ENCODE measurements at places on chromosomes 11 and 22.

DNA sequence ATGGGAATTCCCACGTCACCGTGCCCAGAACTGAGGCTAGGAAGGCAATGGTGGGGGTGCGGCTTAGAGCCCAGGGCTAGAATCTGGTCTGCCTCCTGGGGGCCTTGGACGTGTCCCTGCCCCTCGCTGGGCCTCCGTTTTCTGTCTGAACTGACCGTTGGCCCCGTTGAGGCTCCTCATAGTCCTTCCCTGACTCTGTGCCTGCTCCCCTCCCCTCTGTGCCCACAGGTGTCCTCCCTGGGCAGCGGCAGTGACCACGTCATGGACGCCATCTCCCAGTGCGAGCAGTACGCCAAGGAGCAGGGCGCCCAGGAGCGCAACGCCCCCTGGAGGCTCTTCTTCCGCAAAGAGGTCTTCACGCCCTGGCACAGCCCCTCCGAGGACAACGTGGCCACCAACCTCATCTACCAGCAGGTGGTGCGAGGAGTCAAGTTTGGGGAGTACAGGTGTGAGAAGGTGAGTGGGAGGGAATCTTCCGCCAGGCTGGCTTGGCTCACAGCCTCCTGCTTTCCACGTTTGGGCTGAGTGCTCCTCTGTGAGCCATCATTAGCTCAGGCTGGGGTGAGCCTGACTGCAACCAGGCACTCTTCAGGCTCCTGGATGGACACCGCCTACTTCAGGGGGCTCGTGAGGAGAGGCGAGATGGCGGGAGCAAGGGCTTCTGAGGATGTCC lies 63.9 kb downstream of the MYO7A start:
- no peak for DNase-seq

DNA sequence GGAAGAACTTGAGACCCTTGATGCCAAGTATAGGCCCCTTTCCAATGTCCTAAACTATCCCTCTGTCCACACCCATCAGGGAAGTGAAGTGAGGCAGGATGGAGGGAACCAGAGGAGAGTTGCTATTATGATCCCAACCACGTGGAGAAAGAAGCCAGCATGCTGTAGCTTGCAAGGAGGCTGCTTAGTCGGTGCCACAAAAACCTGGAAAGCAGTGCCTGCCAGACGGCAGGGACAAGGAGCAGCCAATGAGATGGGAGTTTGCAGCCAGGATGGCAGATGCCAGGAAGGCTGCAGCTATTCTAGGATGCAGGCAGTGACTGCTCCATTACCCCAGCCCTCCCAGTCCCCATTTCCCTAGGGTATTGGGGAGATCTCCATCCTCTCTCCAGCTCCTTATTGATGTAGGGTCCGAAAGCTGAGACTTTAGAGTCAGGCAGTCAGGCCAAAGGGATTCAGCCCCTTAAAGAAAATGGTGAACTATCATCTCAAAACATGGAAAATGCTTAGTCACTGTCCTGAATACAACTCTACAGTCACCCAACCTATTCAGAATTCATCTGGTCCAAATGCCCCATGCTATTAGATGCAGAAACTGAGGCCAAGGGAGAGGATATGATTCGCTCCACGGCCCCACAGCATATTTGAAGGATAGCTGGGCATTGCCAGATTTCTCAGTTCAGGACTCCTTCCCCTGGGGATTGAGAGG lies 18.4 kb upstream of the LRRC55 start:
- no peak for DNase-seq

DNA sequence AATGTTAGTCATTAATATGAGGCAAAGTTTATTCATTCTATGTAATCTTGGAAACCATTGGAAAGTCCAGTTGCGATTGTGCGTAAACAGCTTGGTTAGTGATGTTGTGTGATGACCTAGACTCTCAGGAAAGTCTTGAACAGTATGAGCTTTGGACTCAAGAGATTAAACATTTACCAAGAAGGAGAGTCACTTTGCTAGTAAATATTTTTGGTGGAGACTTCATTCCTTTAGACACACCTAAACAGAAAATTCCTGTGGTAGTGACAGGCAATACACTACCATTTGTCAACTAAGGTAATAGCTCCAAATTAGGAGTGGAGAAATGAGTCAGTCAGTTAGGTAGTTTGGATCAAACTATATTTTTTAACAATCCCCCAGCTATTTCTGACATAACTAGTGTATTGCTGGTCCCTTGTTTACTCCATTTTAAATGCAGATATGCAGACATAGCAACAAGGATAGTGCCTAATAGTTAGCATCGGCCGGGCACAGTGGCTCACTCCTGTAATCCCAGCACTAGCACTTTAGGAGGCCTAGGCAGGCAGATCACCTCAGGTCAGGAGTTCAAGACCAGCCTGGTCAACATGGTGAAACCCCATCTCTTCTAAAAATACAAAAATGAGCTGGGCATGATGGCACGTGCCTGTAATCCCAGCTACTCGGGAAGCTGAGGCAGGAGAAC lies 89.3 kb downstream of the ARHGAP42 start:
- DNase-seq, result no peak

DNA sequence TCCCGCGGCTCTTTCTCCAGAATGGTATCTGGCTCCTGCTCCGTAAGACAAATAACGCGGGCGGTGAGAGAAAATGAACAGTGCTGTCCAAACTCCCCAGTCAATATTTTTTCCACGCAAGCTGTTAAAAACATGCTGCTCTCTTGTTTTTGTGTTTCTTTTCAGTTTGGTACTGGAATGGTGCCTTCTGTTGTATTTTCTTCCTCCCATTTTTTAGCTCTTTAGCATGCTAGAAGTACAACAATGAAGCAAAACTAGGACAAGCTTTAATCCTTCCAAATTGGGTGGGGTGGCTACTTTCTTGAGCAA lies 599 bp upstream of the PPP2R1B start:
- DNase-seq, result no peak

DNA sequence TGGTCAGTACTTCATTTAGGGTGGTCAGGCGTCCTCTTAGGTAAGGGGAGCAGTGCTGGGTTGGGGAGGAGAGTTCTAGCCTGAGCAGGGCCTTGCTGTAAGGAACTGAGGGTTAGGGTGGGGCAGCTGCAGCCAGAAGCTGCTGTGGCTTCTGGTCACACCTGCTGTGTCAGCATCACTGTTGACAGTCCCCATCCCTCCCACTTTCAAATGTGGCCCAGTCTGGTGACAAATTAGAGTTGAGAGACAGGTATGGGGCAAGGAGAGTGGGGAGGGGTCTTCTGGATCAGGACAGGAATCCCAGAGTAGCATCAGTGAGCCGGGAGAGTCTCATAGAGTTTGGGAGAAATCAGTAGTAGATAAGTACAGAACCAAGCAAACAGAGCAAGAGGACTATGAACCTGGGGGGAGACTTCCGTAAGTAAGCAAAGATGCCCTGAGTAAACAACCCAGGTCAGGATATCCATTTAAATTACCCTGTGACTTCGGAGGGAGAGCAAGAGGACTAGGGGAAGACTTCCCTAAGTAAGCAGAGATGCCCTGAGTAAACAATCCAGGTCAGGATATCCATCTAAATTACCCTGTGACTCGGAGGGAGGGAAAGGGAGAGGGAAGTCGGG lies 53.7 kb downstream of the PPP6R2 start:
- DNase-seq, result no peak

GRCh38 chr11:69819541-69820070 lies 390 bp upstream of the FGF3 start:
- no peak for DNase-seq

DNA sequence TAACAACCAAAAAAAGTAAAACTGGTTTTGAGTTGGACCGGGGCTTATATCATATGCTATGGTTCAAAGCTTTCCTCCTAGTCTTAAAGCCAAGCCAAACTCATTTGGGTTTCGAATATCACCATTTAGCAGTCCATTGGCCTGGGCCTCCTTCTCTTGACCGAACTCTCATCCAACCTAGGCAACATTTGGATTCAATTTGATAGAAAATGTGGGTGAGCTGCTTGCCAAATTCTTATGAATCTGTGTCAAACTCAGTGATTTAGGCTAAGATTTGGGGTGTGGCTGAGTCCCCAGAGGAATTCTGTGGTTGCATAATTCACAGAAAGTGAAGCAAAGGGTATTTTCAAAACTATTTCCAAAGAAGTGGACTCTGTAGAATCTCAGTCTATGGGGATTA lies 83.7 kb downstream of the BLID start:
- no peak for DNase-seq

GRCh38 chr11:91373497-91373896 lies 851.1 kb upstream of the FAT3 start:
- no peak for DNase-seq

- DNase-seq, result no peak
These were observed 54.3 kb upstream of the NAV2 start for GRCh38 chr11:19658344-19658743.

- no peak for DNase-seq
These were observed 13.6 kb downstream of the CCKBR start for GRCh38 chr11:6273188-6273587.

Data from DMS79 (cell line).